ENCODE measurements at places on chromosomes 11 and 22. TPM values are rescaled to one million over a fixed set of nuclear protein-coding genes. Genes with fewer than 3 reads are reported as not detected.

The ADAMTS8 gene
- total RNA-seq, result 53.0 TPM

The LMO1 gene
- not detected for total RNA-seq

The SMIM35 gene
- total RNA-seq, result not detected

The HMOX1 gene
- 16.0 TPM for total RNA-seq

The APOL5 gene
- total RNA-seq, result not detected

The ACTN3 gene
- 0.10 TPM for total RNA-seq

The NXPE4 gene
- total RNA-seq, result not detected

The PIH1D2 gene
- 0.76 TPM for total RNA-seq

The NAALAD2 gene
- total RNA-seq, result 2.5 TPM

The SLC17A6 gene
- not detected for total RNA-seq

The INPP5J gene
- 13.3 TPM for total RNA-seq

The ENTHD1 gene
- total RNA-seq, result not detected

The UPK2 gene
- not detected for total RNA-seq

The FXYD6 gene
- total RNA-seq, result 37.6 TPM

The SIK2 gene
- total RNA-seq, result 51.6 TPM

The IGF2 gene
- total RNA-seq, result 94.3 TPM

The HPS5 gene
- total RNA-seq, result 10.8 TPM

The MUS81 gene
- 36.1 TPM for total RNA-seq

The CYP2D6 gene
- 0.59 TPM for total RNA-seq

The CELSR1 gene
- total RNA-seq, result 6.5 TPM

The MAPK8IP1 gene
- total RNA-seq, result 5.0 TPM

The CSNK2A3 gene
- total RNA-seq, result 0.97 TPM

The MMP12 gene
- not detected for total RNA-seq

The KCNK7 gene
- 0.53 TPM for total RNA-seq

The UBASH3B gene
- 4.7 TPM for total RNA-seq

The GPR83 gene
- 0.10 TPM for total RNA-seq

The LAMTOR1 gene
- 76.4 TPM for total RNA-seq

The LMO2 gene
- 15.4 TPM for total RNA-seq

The GRK3 gene
- total RNA-seq, result 20.5 TPM

The OR5B21 gene
- total RNA-seq, result not detected

The NEFH gene
- total RNA-seq, result 0.31 TPM

The POU2AF1 gene
- total RNA-seq, result 0.10 TPM

The FAM181B gene
- total RNA-seq, result 1.7 TPM

Data from left cardiac atrium (tissue), 4 donors.